ENCODE measurements at places on chromosomes 1 and 21. TPM values are rescaled to one million over a fixed set of nuclear protein-coding genes. Genes with fewer than 3 reads are reported as not detected.

DNA sequence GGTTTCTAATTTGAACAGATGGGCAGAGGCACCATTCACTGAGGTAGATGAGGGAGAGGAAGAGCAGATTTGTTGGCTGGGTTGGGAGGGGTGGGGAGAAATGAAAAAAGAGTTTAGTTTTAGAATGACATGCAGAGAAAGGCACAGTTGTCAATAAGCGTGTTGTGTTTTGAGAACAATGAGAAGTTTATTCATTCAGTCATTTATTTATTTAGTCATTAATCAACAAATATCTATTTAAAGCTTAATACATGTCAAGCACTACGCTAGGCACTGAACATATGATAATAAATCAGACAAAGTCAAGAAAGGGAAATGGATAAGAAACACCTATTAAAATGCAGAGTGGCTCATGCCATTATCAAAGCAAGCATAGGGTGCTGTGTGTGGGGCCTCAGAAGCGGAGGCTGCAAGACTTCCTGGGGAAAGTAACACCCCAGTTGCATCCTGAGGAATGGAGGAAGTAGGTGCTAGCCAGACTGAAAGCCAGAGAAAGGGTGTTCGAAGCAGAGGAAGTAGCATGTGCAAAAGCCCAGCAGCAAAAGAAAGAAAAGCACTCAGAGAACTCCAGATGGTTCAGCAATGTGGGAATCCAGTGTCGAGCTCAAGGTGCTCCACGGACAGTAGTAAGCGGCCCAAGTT, 114.1 kb downstream of the RNF220 start:
- H3K27ac ChIP-seq: no peak overlapping the region
- no peaks in the 10 kb centered on the region for H3K4me1 ChIP-seq
- DNase-seq: no peak
- H3K4me3 ChIP-seq: no peak overlapping the region

ZMYM1 gene
- 7.4 TPM for total RNA-seq

DNA sequence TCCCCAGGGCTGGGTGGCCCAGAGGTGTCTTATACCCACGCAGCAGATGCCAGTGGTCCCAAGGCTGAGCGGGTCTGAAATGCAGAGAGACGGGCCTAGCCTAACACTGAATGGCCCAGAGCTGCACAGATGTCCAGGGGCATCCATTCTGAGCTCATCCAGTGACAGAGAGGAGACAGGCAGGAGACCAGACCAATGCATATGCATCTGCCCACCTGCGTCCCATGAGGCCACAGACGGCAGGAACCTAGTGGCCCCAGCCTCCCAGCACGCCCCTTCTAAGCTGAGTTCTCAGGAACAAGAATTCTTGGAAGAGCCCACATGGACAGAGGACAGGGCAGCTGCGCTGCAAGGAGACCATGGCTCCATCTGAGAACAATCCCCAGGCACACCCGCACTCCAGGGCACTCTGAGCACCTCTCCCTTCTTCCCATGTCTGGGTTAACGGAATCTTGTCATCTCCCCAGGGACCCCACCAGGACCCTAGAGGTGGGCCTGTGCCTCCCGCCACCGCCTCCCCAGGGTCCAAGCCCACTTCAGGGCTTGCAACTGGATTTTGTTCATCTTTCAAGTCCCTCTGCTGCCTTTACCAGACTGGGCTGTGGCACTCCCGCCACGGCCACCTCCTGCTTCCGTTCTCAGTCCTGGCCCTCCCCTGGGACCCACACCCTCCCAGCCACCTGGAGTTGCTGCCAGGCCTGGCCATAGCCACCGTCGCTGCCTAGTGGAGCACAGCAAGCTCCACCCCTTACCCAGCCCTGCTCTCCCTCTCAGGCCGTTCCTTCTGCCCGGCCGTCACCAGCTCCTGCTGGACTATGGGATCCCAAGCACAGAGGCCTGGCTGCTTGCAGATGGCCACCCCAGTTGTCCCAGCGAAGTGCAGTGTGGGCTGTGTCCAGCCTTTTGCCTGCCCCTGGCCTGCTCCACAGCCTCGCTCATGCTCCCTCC, 3.3 kb downstream of the WNT3A start:
- no peak for DNase-seq
- no peak overlapping the region for H3K27ac ChIP-seq
- no peaks in the 10 kb centered on the region for H3K4me1 ChIP-seq
- H3K27me3 ChIP-seq: peaks cover 16% of the 10 kb centered on the region
- no peak overlapping the region for H3K4me3 ChIP-seq
- H3K36me3 ChIP-seq: no peaks in the 10 kb centered on the region

- H3K27me3 ChIP-seq: no peaks in the 10 kb centered on the region
- no peaks in the 10 kb centered on the region for H3K36me3 ChIP-seq
- H3K4me1 ChIP-seq: no peaks in the 10 kb centered on the region
- H3K27ac ChIP-seq: no peak overlapping the region
Measured at GRCh38 chr1:204627436-204627835, 58.1 kb downstream of the LRRN2 start.

DNA sequence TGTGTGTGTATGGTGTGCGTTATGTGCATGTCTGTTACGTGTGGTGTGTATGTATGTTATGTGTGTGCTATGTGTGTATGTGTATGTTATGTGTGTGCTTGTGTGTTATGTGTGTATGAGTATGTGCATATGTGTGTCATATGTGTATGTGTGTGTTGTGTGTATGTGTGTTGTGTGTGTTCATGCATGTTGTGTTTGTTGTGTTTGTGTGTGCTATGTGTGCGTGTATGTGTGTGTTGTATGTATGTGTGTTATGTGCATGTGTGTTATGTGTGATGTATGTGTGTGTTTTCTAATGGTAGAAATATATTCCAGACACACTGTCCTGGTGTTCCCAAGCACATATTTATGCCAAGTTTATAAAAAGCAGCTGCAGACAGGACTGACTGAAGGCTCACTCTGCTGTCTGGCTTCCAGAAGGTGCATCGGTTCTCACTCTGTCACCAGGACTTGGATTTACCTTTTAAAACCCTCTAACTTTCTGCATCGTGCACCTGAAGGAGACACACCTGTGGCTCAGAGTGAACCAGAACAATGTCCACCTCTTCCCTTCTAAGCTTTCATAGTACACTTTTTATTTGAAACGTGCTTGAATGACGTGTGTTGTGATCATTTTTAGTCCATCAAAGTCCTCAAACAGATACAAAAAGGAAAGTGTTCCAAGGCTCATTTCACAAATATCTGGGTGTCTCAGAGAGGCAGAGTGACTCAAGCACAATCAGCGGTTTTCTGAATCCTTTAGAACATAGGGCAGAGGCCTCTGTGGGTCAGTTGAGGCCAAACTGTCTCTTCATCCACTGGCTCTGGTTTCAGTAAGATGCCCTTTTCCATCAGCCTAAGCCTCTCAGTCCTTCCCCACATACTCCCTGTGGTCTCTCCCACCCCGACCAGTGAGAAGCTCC, 49.9 kb downstream of the TOMM20 start:
- peaks cover 30% of the 10 kb centered on the region for H3K4me1 ChIP-seq
- H3K36me3 ChIP-seq: no peaks in the 10 kb centered on the region
- peak overlapping the region; percentile 88 for H3K27ac ChIP-seq
- no peak for DNase-seq

HRNR gene
- not detected for total RNA-seq

RNF186 gene
- 18.1 TPM for total RNA-seq

COL9A2 gene
- 10.9 TPM for total RNA-seq

DNA sequence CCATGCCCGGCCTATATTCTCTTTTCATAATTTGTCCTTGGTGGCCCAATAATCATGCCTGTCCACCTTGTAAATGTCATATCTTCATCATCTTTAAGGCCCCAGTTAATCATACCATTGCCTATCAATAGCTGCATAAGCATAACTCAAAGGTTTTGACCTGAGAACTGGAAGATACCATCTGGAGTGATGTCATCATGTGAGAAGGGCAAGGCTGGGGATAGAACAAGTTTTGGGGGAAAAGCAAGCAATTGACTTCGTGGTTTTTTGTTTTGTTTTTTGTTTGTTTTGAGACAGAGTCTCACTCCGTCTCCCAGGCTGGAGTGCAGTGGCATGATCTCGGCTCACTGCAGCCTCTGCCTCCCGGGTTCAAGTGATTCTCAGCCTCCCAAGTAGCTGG, 6.2 kb downstream of the UBIAD1 start:
- peaks cover 13% of the 10 kb centered on the region for H3K4me1 ChIP-seq
- no peak for DNase-seq

WNT2B gene
- total RNA-seq: 0.91 TPM

ETS2 gene
- 14.4 TPM for total RNA-seq

DNA sequence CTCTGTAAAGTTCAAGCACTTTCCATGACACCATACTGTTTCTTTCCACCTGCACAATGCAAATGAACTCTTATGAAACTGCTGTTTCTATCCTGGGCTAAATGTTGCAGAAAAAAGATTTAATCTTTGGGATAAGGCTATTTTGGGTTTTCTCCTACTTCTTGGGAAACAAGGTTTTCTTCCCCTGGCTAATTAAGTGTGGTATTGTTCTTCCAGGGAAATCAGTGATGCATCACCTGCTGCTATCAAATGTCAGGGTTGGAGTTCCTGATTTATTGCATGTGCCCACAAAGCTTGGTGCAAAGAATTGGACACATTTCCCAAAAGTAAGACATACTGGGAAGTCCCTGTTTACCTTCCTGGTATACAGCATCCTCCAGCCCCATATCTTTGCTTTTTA, 6.0 kb upstream of the RGS4 start:
- no peaks in the 10 kb centered on the region for H3K4me1 ChIP-seq
- no peak overlapping the region for H3K27ac ChIP-seq
- no peak for DNase-seq
- H3K27me3 ChIP-seq: no peaks in the 10 kb centered on the region

DNA sequence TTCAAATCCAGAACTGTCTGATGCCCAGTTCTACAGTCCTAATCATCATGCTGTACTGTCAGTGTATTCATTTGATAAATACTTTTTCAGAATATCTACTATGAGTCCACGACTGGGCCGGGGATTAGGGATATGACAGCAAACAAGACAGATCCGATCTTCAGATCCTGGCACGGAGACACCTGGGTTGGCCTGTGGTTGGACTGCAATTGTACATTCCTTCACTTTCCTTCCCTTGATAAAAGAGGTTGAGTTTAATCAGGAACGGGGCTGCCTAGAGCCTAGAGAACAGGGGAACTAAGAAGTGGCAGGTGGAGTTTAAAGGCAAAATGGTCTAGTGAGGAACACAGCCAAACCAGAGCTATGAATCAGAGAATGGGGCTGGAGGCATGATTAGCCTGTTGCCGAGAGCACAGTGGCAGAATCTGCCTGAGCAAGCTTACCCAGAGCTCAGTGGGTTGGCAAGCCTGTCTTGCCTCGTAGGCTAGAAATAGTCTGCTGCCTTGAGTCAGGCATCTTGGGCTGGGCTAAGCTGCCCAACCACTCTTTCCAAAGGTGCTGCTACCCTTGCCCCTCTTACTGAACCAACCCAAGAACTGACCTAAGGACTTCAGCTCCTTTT, 38.1 kb upstream of the PTCH2 start:
- H3K27me3 ChIP-seq: no peaks in the 10 kb centered on the region
- no peak for DNase-seq
- H3K4me3 ChIP-seq: no peak overlapping the region
- H3K36me3 ChIP-seq: peaks cover 16% of the 10 kb centered on the region
- H3K4me1 ChIP-seq: no peaks in the 10 kb centered on the region
- no peak overlapping the region for H3K27ac ChIP-seq

SRP9 gene
- total RNA-seq: 63.0 TPM

TTC22 gene
- total RNA-seq: 10.6 TPM

Measured in pancreas (tissue), 10 donors.